ENCODE measurements at places on chromosomes 3 and 15.

DNA sequence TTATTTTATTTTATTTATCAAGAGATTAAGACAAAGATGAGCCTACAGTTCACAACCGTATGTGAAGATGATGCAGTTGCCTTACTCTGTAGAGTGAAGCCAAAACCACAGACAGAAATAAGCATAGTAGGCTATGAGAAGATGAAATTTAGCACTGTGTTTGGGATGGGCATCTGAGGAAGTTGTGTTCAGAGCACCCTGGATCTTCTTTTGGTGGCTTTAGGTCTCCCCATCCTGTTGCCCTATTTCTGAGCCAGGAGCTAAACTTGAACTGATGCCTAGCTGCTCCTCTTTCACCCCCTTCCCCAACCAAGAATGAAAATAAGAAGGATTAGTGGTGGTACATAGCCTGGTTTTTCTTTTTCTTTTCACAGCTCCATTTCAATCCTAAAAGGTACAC lies 328.1 kb upstream of the TBL1XR1 start:
- DNase-seq = no peak

- no peak for DNase-seq
These were observed 3.5 kb upstream of the CCDC9B start for GRCh38 chr15:40344217-40344616.

GRCh38 chr3:87101861-87102625 lies 111.1 kb upstream of the VGLL3 start:
- no peak for DNase-seq

- peak; percentile 50 for DNase-seq
These were observed 159.2 kb upstream of the PPP2R3A start for GRCh38 chr3:135806317-135806716.

GRCh38 chr3:67854663-67855062 lies 200.3 kb upstream of the SUCLG2 start:
- DNase-seq = no peak

- DNase-seq = peak; percentile 80
These were observed 7.6 kb downstream of the EPHB3 start for GRCh38 chr3:184568924-184569829.

DNA sequence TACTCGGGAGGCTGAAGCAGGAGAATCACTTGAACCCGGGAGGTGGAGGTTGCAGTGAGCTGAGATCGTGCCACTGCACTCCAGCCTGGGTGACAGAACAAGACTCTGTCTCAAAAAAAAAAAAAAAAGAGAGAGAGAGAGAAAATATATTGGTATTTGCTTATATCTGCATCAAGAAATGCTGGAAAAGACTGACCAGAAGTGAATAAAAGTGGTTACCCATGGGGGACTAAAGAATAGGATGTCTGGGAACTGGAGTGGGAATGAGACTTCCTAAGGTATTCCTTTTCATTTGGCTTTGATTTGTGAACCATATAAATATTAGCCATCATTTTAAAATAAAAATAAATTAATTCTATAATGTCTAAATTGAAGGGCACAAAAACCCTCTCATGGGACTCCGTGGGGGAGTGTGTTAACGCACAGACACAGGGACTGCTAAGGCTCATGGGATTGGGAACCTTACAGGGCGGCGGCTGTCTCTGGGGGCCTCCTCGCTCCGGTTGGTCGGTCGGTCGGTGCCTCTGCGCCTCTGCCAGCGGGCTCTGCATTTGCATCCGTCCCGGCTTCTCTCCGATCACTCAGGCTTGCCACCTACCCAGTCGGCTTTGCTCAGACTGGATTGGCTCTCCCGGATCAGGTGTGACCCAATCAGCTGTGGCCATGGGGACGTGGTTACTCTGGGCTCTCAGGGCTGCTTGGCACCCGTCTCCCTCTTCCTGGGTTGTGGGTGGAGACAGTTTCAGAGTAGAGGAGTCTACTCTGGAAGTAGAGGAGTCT lies 12.7 kb upstream of the TSPAN3 start:
- peak; percentile 85 for DNase-seq

DNA sequence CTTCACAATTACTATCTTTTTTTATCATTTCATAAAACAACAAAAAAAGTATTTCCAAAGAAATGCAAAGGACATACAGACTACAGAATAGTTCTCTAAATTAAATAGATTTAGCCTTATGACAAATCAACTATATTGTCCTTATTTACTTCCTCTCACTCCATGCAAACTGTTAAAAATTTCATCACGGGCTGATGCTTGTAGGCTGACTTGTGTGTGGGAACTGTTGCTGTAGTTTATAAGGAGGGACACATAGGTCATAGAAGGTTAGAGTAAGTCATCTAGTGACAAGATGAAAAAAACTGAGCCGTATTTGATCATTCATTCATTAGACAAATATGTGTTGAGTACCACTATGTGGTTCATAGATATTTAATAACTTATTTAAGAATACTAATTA lies 232.5 kb upstream of the TBL1XR1 start:
- DNase-seq = no peak

GRCh38 chr15:38750786-38751185 lies 186.2 kb upstream of the RASGRP1 start:
- DNase-seq = no peak

Measured in ecto neural progenitor cell (in vitro differentiated cells).